Upper lobe of left lung (tissue), 6 donors: ENCODE measurements at places on chromosomes 1 and 21.

DNA sequence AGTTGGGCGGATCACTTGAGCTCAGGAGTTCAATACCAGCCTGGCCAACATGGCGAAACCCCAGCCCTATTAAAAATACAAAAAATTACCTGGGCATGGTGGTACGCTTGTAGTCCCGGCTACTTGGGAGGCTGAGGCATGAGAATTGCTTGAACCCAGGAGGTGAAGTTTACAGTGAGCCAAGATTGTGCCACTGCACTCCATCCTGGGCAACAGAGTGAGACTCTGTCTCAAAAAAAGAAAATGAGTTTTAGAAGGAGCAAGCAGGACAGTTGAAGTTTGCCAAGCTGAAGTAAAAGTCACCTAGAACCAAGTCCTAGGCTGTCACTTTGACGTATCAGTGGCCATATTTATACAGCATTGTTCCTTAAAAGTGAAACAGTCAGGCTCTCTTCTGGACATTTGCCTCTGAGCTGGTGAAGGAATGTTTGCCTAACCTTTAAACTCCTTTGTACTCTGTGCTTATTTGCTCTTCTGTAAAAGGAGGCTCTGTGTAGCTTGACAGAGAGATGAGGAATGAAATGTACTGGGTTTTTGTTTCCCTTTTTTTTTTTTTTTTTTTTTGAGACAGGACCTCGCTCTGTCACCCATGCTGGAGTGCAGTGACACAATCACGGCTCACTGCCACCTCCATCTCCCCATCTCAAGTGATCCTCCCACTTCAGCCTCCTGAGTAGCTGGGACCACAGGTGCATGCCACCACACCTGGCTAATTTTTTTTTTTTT, 2.8 kb downstream of the RAB4A start:
- no peak for DNase-seq

DNA sequence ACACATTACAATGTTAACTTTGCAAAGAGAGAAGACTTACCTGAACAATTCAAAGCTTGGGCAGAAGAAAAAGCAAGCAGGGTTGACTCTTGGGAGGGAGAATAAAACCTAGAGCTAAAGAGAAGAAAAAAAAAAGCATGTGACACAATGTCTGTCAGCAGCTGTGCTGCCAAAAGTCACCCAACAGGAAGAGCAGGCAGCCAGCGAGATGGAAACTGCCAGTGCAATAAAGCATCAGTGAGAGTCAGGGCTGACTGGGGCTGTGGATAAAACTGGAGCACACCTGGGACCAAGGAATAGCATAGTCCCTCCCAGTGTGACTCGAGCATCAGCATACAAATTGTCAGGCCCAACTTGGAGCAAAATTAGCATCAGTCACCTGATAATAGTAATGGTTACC, 65.0 kb upstream of the SLC22A15 start:
- no peak for DNase-seq

GRCh38 chr1:165816826-165817497, 10.5 kb upstream of the UCK2 start:
- DNase-seq: no peak

DNA sequence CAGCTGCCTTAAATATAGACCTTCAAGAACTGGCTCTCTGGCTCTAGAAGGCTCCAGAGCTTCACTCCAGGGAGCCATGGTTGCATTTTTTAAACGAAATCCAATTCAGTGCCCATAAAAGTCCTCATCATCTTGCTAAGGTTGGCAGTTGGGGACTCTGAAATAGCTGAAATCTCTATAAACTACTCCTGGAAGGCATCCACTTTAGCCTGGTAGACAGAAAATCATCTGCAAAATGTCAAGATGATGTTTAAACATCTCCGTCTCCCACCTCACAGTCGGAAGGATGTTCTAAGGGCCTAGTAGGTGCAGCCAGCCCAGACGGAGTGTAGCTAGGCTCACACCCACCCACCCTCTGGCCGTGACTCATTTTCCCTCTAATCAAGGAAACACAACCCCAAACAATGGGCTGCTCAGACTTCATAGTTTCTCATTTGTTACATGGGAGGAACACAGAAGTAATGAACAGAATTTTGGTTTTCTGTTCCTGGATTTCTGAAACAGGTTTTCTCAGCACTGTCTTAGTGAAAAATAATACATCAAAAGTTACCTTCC, 235.4 kb upstream of the KAZN start:
- no peak for DNase-seq

GRCh38 chr1:108200687-108201051, 526 bp upstream of the SLC25A24 start:
- DNase-seq: peak; percentile 65

- no peak for DNase-seq
Measured at GRCh38 chr1:31934706-31935629, 3.2 kb downstream of the PTP4A2 start.

- no peak for DNase-seq
Measured at GRCh38 chr1:43687301-43688108, 19.8 kb upstream of the ST3GAL3 start.

GRCh38 chr1:234164098-234164709, 209.1 kb upstream of the COA6 start:
- DNase-seq: no peak
